ENCODE measurements at places on chromosomes 12 and 14.

DNA sequence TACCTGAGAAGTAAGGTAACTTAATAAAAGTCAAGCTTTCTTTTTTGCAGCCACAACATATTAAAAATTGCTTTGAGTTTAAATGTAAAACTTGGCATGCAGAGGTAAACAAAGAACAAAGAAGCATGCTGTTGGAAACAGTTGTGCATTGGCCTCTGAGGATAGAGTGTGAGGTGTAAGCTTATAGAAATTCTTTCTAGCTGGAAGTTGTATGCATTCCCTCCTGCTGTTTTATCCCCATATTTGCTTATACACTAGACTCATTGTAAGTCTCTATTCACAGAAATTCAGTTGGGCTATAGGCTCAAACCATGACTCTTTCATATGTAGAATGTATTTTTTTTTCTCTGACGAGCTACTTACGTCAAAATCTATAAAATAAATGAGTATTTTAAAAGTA is 316.3 kb downstream of the SLC6A15 start:
- DNase-seq = no peak

- no peak for DNase-seq
Observed at GRCh38 chr14:32564596-32564995, 235.5 kb downstream of the AKAP6 start.

DNA sequence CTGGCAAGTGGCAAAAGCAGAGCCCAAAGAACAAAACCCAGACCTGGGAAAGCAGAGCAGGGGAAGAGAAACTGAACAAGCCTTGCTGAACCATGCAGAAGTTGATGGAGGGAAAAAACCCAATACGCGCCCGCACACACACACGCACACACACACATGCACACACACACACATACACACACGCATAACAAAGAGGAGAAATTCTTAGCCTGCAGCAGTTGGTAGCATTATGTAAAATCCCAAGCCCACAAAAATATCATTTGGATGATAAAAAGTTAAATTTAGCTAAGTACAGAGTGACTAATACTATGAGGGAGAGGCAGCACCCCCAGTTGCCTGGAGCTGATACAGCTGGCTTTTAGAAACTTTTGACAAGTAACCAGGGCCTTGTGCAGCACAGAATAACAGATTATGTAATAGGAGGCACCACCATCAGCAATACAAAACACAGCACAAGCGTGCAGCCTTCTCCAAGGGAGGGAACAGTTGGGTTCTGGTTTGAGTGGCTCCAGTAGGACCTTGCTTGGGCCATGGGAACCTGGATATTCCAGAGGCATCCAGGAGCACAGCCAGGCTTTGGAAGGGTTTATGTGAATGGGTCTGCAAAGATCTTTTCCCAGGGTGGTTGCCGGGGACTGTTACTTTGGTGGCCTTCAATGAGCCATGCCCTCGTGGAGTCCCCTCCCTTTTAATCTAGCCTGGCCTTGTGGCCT is 35.3 kb downstream of the PITPNM2 start:
- DNase-seq = peak; percentile 74

DNA sequence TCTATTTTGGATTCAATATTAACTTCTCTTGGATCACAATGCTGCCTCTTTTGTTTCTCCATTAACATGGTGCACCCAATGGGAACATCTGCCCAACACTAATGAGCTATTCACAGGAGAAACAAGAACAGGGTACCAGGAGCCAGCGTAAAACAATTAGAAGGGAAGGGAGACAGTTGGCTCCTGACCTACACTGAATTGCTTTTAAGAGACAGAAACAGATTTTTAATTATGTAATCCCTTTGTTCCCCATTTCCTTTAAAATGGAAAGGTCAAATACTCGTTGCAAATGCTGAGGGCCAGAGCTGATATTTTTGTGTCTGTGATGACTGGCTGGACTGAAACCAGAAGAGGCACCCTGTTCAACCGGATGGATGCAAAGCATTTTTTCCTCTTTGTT is 108.3 kb downstream of the SEC23A start:
- DNase-seq = no peak

DNA sequence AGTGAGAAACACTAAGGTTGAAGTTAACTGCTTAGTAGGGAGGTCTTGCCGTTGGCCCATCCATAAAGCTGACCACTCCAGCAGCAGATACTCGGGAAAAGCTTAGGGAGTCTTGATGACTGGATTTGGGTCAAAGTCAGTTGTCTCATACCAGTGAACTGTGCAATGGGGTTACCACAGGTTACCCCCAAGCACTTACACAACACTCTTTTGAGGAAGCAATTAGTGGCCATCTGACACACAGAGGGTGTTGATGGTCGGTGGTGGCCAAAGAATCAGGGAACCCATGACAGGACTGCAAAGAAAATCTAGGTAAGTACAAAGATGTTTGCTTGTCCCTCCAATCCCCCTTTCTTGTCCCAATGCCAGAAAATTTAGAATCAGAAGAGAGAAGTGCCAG is 410.2 kb downstream of the APAF1 start:
- no peak for DNase-seq

DNA sequence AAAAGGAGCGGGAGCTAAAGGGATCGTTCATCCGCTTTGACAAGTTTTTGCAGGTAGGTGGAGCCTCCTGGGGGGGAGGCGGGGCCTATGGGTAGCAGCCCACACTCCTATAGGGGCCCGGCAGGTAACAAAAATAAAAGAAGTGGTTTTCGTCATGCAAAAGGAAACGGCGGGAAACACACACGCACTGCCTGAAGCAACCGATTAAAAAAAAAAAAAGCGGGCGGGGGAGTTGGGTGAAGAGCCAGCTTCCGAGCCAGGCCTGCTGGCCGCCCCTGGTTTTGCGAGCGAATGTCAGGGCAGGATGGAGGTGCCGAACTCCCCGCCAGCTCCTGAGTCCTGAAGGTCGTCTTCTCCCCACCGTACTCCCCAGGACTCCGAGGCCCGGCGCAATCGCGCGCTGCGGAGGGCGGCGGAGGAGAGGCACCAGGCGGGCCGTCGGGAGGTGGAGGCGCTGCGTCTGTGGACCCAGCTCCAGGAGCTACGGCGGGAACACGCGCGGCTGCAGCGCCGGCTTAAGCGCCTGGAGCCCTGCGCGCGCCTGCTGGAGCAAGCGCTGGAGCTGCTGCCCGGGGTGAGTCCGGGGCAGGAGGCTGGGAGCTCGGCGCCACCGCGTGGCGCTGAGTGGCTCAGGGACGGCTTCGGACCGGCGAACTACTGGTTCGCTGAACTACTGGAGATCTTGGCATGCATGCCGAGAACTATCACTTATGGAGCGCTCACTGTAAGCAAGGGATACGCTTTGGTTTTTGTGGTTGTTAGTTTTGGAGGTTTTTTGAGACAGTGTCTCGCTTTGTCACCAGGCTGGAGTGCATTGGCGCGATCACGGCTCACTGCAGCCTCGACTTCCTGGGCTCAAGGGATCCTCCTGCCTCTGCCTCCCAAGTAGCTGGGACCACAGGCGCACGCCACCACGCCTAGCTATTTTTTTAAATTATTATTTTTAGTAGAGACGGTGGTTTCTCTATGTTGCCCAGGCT is 3.6 kb downstream of the CFAP73 start:
- peak; percentile 38 for DNase-seq

- DNase-seq = no peak
Observed at GRCh38 chr12:88188180-88188579, 46.1 kb downstream of the TMTC3 start.

DNA sequence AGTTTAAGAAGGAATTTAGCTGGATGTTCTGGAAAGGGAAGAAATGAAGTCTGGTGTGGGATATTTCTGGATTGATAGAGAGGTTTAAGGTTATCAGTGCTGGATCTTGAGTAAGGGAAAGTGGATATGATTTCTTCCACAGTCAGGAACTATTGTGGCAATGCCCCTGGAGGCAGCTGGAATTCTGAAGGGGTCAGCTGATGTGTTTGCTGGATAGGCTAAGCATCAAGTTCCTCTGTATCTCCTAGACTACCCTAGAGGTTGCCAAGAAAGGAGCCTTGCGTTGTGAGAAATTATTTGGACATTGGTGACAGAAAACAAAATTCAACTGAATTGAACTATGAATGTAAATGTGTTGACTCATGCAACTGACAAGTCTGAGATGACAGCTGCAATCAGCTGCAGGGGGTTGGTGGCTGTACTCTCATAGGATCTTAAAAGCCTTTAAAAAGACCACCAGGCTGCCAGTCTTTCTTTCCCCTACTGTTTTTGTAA is 244.4 kb downstream of the ATXN7L3B start:
- no peak for DNase-seq

DNA sequence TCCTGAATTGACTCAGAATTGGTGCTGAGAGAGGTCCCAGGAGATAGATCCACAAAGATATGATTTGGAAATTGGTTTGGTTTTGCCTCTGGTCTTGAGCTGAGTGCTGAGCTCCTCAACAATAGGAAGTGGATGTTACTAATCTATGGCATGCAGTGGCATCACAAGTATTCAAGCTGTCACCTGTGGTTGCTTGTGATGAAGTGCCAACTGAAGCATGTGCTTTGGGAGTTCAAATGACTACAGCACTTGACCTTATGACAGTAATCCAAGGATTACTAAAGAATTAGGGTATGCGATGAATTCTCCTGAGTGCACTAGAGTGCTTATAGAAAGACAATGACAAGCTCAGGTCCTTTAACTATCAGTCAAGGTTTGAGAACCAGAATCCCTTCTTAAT is 406.2 kb downstream of the NOVA1 start:
- no peak for DNase-seq

DNA sequence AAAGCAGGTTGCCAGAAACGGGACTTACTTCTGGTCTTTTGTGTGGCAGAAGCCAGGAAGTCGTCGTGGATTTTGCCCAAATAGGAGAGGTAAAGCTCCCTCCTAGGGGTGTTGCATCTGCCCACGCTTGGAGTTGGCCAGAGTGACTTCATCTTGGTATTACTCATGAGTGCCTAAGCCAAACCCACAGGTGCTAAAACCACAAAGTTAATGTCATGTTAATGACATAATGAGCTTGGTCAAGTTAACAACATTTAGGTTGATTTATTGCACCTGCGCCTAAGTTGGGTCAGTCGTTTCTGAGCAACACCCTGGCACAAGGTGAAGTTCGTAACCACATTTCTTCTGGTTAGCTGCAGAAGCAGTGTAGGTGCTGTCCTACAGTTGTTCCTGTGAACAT is 225.2 kb downstream of the FUT8 start:
- no peak for DNase-seq

- no peak for DNase-seq
Observed at GRCh38 chr12:112665958-112666357, 125.6 kb upstream of the RPH3A start.

DNA sequence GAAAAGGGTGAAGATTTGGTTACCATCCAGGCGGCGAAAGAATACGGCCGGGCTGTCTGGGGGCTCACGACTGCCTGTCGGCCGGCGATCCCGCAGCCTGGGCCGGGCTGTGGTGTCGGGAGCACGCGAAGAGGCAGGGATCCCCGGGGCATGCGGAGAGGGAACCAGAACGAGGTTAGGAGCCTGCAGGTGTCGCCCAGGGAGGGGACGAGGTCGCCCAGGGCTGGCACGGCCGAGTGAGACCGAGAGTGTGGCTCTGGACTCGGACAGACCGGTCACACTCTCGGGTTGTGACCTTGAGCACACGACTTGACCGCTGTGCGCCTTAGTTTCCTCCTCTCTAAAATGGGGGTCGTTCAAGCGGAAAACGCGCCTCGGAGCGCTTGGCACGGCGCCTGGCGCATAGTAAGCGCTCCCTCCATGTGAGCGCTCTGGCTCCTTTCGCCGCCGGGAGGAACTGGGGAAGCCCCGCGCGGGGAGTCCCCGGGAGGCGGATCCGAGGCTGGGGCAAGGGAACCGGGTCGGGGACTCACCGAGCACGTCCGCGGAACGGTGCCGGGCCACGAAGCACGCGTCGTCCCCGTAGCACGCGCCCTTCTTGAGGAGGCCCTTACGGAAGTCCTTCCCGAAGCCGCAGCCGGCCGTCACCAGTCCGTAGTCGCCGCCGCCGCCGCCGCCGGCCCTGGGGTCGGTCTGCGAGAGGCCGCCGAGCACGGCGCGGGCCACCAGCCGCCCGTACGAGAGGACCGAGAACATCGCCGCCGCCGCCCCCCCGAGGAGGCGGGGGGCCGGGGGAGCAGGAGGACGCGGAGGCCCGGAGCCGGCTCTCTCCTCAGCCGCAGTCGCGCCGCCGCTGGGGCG is 612 bp downstream of the PPTC7 start:
- DNase-seq = no peak

- DNase-seq = no peak
Observed at GRCh38 chr14:33897878-33898535, 52.9 kb downstream of the EGLN3 start.

GRCh38 chr14:49164074-49164473 is 422.1 kb downstream of the RPS29 start:
- DNase-seq = no peak

- DNase-seq = peak; percentile 28
Observed at GRCh38 chr14:59483363-59483762, 845 bp downstream of the L3HYPDH start.

- DNase-seq = no peak
Observed at GRCh38 chr12:23770202-23770938, 179.1 kb downstream of the SOX5 start.

DNA sequence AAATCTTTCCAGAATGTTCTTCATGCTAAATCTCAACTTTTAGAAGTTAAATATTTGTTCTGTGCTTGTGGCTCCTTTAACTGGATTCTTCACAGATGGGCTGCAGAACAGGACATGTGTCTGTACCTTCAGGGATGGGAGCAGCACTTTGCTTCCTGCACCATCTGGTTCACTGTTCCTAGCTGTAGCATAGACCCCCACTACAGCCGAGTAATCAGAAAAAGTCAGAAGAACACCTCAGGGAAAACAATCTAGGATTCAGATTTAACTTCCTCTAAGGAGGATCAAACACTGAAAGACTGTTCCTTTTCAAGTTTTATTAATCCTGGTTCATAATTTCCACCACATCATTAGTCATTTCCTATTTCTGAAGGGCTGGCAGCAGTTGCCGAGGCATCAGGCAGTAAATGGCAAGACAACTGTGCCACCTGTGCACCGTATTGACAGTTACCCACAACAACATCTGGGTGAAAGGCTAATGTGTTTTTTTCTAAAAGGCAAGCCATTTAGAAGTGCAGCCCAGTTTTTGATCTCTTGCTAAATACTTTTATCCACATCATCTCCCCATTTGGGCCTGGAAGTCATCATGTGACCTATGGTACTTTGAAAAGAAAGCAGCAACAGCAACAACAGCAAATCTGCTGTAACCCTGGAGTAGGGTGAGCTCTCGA is 212.8 kb upstream of the BMP4 start:
- DNase-seq = no peak

GRCh38 chr12:69639400-69640016 is 28.8 kb upstream of the LRRC10 start:
- peak; percentile 51 for DNase-seq

DNA sequence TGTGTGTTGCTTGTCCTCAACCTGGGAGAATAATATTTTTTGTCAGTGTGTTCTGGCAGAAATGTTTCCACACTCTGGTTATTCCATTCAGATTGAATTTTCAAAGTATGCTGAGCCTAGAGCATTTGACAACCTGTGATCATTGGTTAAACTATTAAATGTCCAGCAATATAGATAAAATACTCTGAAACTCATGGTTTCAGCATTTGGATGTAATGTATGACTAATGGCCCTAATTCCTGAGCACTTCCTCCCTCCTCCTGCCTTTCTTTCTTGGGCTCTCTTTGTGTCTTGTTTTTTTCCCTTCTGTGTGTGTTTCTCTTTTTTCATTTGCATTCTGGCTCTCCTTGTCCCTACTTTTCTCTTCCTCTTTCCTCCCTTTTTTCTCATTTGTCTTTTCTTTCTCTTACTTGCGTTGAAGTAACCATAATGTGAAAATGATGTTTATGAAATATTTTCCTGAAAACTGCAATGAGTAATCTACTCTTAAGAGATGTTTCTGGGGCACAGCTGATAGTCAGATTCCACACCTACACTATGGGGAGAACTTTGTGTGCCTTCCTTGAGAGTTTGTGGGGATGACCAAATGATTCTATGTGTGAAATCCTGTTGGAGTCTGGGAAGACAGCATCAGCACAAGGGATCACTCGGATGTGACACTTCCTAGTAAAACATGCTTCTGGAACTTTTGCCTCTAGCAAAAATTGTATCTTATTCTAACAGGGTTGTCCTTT is 74.6 kb downstream of the FRMD6 start:
- no peak for DNase-seq
